ENCODE measurements at places on chromosomes 5 and 9.

DNA sequence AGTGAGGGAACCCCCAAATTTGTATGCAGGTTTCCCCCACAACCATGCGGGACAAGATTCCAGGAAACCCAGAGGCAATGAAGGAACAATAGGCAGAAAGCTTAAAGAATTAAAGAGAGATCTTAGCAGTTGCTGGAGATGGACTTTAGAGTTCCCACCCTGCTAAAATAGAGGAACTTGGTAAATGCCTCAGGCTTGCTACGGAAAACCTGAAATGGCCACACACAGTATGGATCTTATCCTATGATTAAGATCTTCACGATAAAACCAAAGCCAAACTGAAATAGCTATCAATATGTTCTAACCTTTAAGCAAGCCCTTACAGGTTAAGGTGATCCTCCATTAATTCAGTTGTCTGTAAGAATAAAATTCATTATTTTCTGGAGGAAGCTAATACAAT, 148.3 kb downstream of the RANBP17 start:
- peaks cover 20% of the 10 kb centered on the region for H3K36me3 ChIP-seq
- H3K27ac ChIP-seq: no peak overlapping the region
- no peak for DNase-seq
- no peaks in the 10 kb centered on the region for H3K4me1 ChIP-seq
- H3K4me3 ChIP-seq: no peak overlapping the region

DNA sequence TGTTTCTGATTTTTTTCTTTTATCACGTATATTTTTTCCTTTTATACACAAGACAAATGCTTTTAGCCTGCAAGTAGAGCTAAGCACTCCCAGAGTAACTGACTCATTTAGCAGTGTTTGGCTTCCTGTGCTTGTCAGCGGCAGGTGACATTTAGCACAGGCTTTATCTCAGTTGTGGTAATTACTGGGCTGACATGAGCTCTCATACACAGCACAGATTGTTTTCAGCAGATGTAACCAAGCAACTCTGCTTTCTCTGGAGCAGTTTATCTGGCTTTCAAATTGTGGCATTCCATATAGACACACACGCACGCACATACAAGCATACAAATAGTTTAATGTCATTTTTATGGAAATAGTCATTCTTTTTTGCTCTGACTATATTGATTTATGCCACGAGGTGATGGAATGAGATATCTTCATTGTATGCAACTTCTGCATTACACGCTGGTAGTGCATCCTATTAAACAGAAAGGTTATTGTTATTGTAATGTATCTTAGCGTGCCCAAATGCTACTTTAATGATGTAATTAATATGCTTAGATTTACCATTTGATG, 379.0 kb upstream of the GRAMD2B start:
- no peaks in the 10 kb centered on the region for H3K27me3 ChIP-seq
- no peaks in the 10 kb centered on the region for H3K36me3 ChIP-seq
- H3K4me1 ChIP-seq: peaks cover 14% of the 10 kb centered on the region
- H3K4me3 ChIP-seq: peak overlapping the region; percentile 31

DNA sequence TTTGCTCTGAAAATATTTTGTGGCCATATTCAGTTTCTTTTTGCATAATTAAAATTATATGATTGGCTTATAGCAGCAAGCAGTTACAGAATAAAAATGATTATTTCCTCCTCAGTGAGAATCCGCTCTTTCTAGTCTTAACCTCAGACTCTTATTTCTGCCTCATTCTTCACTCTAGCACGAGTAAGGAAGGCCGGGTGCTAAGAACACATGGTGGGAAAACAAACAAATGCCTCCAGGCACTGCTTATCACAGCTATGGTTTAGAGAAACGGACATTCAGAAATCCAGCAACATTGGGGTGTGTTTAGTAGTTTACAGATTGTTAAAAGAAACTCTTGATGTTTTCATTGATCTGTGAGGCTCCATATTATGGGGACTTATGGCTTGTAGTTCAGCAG, 168.7 kb downstream of the KDM4C start:
- no peak overlapping the region for H3K27ac ChIP-seq
- DNase-seq: no peak
- H3K36me3 ChIP-seq: no peaks in the 10 kb centered on the region
- no peaks in the 10 kb centered on the region for H3K27me3 ChIP-seq
- peaks cover 15% of the 10 kb centered on the region for H3K4me1 ChIP-seq

GRCh38 chr5:170132976-170133448, 27.3 kb downstream of the FOXI1 start:
- H3K4me1 ChIP-seq: no peaks in the 10 kb centered on the region
- no peaks in the 10 kb centered on the region for H3K27me3 ChIP-seq
- H3K36me3 ChIP-seq: no peaks in the 10 kb centered on the region
- no peak overlapping the region for H3K27ac ChIP-seq
- H3K4me3 ChIP-seq: no peak overlapping the region

DNA sequence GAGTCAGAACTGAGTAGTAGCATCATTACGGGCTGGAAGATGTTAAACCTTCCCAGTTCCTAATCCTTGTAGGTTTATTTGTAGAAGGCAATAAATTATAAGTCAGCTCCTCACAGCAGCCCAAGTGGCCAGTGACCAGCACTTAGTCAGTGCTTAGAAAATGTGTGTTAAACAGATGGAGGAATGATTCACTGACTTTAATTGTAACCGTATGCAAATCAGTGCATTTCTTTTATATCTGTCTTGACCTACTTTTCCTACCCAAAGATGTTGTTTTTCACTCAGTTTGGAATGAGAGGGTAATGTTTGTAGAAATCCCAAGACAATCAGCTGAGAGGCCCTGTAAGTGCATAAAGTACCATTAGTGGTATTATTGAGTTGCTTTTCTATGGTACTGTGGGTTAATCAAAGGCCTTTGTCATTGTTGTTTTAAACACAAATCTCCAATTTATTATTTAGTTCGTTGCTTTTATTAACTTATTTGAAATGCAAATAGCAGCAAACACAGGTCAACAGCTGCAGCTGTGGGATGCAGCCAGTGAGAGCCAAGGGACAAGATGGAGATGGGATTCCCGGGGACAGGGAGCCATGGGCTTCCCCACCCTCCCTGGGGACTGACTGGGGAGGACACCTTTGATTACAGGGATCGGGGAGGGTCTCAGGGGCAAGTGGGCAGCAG, 49.8 kb downstream of the MAP1B start:
- H3K4me3 ChIP-seq: peak overlapping the region; percentile 74
- H3K36me3 ChIP-seq: peaks cover 11% of the 10 kb centered on the region
- peaks cover 87% of the 10 kb centered on the region for H3K4me1 ChIP-seq
- peaks cover 23% of the 10 kb centered on the region for H3K27me3 ChIP-seq
- no peak for DNase-seq

GRCh38 chr5:54370982-54371381, 60.6 kb upstream of the ARL15 start:
- no peak overlapping the region for H3K27ac ChIP-seq
- H3K4me3 ChIP-seq: no peak overlapping the region
- peaks cover 3% of the 10 kb centered on the region for H3K36me3 ChIP-seq
- H3K27me3 ChIP-seq: no peaks in the 10 kb centered on the region
- DNase-seq: no peak
